ENCODE measurements at places on chromosomes 1 and 21. TPM values are rescaled to one million over a fixed set of nuclear protein-coding genes. Genes with fewer than 3 reads are reported as not detected.

Gene TSPAN2
- total RNA-seq: 3.7 TPM

Gene CELA3A
- not detected for total RNA-seq

Gene FAM151A
- total RNA-seq: not detected

Gene SH2D1B
- total RNA-seq: 0.06 TPM

Gene FMO2
- not detected for total RNA-seq

Gene TSTD1
- not detected for total RNA-seq

Gene SLC9C2
- total RNA-seq: not detected

Gene AMY2A
- not detected for total RNA-seq

Gene PHLDA3
- 24.1 TPM for total RNA-seq

Gene CD101
- 0.12 TPM for total RNA-seq

Gene EDN2
- total RNA-seq: 0.50 TPM

Gene S100A3
- 5.3 TPM for total RNA-seq

Gene GNPAT
- total RNA-seq: 79.6 TPM

Gene C1orf115
- total RNA-seq: not detected

Gene EDARADD
- 1.1 TPM for total RNA-seq

Gene FAM167B
- total RNA-seq: 0.56 TPM
